ENCODE measurements at places on chromosomes 5 and 9.
A peak's percentile ranks its signal among the peaks of the same experiment; 100 is the strongest.

DNA sequence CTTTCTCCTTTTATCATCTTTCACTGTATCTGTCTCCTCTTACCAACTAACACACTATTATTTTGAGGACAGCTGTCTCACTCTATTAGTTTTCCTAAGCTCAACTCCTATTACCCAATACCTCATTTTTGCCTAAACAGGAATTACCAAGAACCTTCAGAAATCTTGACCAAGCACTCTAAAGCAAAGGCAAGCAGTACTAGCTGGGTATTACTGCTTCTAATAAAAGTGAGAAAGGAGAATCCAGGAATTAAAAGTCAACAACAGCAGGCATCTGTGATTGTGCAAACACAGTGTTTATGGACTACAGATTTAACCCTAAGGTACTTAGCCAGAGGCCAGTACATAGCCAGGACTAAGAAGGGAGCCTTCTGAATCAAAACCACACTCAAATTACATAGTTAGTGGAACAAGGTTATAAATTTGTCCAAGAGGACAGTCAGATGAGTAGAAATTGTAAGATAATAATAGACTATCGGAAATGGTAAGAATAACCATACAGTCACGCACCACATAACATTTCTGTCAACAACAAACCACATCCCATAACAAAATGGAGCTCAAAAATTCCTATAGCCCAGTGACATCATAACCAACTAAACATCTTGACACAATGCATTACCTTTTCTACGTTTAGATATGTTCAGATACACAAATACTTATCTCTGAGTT, 8.3 kb downstream of the RFX3 start:
- no peak for DNase-seq

GRCh38 chr5:73028991-73029595, 73.3 kb downstream of the FCHO2 start:
- DNase-seq = no peak

- DNase-seq = no peak
Measured at GRCh38 chr9:22201256-22201655, 192.2 kb upstream of the CDKN2B start.

DNA sequence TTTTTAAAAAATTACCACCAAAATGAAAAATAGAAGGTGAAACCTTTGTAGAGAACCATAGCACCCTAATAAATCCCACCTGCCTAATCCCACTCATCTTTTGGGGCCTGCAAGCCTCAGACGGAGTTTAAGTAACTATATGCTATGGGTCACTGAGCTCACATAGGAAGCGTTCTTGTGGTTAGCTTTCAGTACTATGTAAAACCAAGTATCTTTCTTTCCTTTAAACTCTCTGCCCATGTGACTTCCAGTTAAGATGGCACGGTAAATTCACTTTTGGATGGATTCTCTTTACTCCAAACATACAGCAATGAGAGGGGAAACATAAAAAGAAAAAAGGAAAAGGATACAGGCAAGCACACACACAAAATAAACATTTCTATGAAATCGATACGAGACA, 50.9 kb downstream of the FANCC start:
- DNase-seq = no peak

GRCh38 chr5:72511366-72511765, 4.2 kb upstream of the ZNF366 start:
- DNase-seq = no peak

- peak; percentile 40 for DNase-seq
Measured at GRCh38 chr5:159175547-159175946, 33.8 kb downstream of the RNF145 start.

DNA sequence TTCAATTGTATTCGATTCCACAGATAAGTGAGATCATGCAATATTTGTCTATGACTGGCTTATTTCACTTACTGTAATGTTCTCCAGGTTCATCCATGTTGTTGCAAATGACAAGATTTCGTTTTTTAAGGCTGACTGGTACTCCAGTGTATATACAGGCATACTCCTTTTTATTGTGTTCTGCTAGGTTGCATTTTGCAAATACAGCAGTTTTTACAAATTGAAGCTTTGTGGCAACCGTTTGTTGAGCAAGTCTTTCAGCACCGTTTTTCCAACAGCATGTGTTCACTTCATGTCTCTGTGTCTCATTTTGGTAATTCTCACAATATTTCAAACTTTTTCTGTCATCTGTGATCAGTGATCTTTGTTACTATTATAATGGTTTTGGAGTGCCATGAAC, 82.7 kb downstream of the DMXL1 start:
- DNase-seq = no peak

- no peak for DNase-seq
Measured at GRCh38 chr9:32596936-32597335, 24.0 kb upstream of the NDUFB6 start.

GRCh38 chr9:121743441-121744001, 92.1 kb downstream of the DAB2IP start:
- no peak for DNase-seq

All from CD4-positive, alpha-beta T cell treated with Interleukin-4 for 4 hours (primary cell).